AG09309 (cell line): ENCODE measurements at places on chromosomes 1 and 21.

GRCh38 chr1:23751050-23751814 lies 8.0 kb downstream of the ELOA start:
- DNase-seq = no peak

DNA sequence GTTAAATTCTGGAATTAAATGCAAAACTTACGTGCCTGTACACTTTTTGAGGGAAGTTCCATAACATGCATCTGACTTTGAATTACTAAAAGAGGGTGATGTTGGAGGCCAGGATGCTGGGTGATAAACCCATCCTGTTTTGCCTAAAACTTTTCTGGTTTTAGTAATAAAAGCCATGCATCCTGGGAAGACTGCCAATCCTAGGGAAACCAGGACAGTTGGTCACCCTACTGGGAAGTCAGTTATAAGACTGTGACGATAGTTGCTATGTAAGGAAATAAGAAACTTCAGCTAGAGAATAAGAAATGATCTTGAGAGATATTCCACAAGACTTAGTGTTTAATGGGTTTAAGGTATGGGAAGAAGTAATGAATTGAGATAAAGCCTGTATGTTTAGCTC lies 336.6 kb upstream of the LYPLAL1 start:
- DNase-seq = no peak

- DNase-seq = no peak
Measured at GRCh38 chr21:28642891-28643290, 349.8 kb downstream of the LTN1 start.

DNA sequence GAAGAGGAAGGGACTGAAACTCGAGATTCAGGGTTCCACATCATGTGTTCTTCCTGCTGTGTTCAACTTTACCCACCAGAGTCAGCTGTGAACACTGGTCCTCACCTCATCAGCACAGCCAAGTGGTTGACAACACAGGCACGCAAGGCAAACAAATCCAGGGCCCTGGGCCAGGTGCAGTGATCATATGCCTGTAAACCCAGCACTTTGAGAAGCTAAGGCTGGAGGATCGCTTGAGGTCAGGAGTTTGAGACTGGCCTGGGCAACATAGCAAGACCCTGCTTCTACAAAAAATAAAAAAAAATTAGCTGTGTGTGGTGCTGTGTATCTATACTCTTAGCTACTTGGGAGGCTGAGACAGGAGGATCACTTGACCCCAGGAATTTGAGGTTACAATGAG lies 8.4 kb upstream of the XKR8 start:
- DNase-seq = no peak

DNA sequence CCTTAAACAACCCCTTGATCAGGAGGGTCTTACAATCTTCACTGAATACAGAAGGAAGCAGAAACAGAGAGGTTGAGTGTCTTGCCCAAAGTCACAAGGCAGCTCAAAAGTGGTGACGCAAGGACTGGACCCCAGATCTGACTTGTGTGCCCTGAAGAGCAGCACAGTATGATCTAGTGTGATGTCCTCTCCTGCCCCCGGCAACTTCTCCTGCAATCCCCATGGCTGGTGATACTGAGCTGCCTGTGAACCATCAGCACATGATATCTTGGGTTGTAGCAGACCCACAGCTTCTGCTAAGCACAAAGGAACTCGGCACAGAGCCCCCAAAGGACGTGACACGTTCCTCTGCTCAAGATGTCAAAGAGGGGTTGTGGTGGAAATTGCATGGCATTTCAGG lies 51.2 kb upstream of the EDN2 start:
- DNase-seq = no peak

DNA sequence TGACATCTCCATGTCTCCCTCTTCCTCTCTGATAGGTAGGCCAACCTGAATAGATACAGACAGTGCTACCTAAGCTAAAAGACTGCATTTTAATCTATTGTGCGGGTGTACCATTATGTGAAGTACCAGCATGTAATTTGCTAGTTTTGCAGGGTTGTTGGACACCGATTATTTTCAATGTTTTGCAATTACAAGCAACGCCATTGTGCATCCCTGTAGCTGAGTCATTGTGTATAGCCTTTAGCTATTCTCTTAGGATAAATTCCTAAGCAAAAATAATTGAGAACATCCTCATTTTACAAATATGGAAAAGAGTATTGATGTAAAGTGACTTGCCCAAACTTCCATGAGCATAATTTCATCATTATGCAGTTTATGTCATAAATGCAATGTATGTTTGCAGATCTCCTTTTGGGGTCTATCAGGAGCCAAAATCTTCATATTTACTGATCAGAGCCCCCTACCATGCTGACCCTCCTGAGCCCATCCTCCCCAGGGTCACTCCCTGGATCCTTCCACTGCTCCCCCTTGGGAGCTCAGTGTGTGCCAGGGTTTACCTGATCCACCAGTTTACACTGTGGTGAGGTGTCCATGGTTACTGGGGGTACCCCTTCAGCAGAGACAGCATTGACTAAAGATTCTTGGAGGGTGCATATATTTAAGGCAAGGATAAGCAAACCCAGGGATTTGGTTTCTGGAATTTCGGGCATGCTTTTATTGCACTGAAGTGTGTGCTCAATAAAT lies 80.6 kb downstream of the CCDC185 start:
- no peak for DNase-seq

GRCh38 chr1:96557336-96557735 lies 164.2 kb upstream of the PTBP2 start:
- DNase-seq = no peak
